Hematopoietic multipotent progenitor cell treated with erythropoietin and hydrocortisone succinate and interleukin-3 and kit ligand, for 15 days (in vitro differentiated cells): ENCODE measurements at places on chromosomes 4 and X.

GRCh38 chr4:89836897-89837384, at the start of gene SNCA:
Gene SNCA (minus strand): TSS chr4:89837161. CDS start chr4:89835667, 1,494 bp downstream.
- peak; percentile 74 for DNase-seq

DNA sequence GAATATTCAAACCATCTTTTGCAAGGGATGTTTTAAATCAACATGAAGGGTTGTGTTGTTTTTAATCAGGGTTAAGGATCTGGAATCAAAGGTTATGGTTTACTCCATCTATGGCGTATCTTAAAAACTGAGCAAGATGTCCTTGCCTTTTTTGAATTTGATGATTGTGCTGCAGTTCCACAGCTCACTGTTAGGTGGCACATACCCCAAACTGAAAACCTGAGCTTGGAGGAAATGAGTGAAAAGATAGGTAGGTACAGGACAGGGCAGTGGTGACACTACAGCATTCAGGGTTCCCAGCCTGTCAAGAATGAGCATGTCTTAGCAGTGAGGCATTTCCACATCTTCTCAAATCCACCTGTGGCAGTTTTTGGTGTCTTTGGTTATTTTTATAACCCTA, 13.1 kb upstream of the EOLA1 start:
- peak; percentile 30 for DNase-seq

DNA sequence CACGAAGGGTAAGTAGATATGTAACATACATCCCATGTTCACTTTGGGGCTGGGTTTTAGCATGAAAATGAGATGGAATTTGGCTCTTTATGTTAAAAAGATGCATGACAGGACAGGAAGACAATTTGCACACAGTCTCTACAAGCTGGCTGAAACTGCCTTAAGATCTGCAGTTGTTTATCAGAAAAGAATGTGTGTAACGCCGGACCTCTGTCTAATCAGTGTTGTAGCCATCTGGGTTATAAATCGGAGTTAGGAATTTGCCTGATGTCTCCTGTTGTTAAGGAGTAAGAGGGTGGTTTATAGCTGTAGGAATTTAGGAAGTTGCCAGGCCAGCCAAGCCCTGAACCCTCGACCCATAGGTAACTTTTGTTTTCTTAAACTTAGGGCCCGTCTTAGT, 562.9 kb upstream of the FAT1 start:
- no peak for DNase-seq

GRCh38 chr4:2287594-2287915, 25.6 kb upstream of the MXD4 start:
- DNase-seq = no peak

- DNase-seq = no peak
Observed at GRCh38 chr4:56757261-56757746, 64.2 kb downstream of the SPINK2 start.

DNA sequence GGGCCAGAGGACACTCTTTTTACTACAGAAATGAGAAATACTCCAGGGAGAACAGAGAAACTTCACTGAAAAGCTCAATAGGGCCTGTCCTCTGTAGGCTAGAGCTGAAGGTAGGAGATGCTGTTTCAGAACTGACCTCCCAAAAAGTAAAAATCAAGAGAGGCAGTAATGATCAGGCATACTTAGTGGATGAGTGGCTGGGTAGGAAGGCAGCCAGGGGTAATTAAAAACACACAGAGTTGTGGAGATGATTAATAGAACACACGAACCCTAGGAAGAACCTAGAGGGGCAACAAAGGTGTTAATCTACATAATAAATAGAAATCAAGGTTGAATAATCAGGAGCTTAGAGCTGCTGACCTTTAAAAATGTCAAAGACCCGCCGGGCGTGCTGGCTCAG, 582.4 kb upstream of the ADGRL3 start:
- no peak for DNase-seq

- DNase-seq = peak; percentile 67
Observed at GRCh38 chr4:173301518-173302201, 32.5 kb downstream of the HMGB2 start.

- peak; percentile 65 for DNase-seq
Observed at GRCh38 chr4:15677507-15677988, 4.1 kb upstream of the FAM200B start.

DNA sequence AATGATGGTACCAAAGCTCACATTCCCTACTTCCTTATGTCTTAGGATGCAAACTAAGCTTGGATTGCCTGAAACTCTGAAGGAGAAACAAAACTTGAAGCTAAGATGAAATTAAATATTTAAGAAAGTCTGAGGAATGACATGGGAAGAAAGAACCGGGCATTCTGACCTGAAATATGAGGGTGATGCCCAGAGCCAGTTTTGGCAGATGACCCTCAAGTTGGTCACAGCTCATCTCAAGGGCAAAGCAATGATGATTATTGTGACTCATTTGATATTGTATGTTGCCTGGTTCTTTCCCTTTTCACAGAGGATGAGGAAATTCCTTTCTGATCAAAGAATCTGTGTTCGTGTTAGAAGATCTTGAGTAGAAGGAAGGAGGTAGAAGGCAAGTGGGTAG, 96.0 kb upstream of the NHS start:
- DNase-seq = no peak

GRCh38 chrX:52852110-52852860, 15.6 kb downstream of the XAGE3 start:
- no peak for DNase-seq

GRCh38 chrX:37867536-37868153, 20.3 kb upstream of the DYNLT3 start:
- DNase-seq = no peak
